H4 (cell line): ENCODE measurements at places on chromosomes 11 and 22. TPM values are rescaled to one million over a fixed set of nuclear protein-coding genes. Genes with fewer than 3 reads are reported as not detected.

DNA sequence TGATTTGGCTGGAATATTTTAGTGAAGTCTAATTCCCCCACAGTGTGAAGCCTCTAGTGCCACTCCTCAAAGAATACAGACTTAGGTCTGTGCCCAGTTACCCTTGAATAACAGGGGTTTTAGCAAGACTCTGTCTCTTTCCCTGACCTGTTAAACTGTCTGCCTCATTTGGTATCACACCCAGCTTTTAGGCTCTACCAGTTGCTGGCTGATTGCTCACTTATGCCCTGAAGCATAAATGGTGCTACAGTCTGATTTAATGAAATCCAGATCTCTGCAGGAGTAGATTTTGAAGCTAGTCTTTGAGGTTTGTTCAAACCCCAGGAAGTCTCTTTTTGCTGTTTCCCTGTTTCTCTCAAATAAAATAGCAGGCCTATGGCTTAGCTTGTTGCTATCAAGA is 45.2 kb upstream of the LIPT2 start:
- DNase-seq: no peak

GRCh38 chr11:125164422-125165110 is at the start of gene PKNOX2:
PKNOX2 (plus strand) TSS chr11:125164751; CDS start chr11:125351306, 186,555 bp downstream.
- peak; percentile 48 for DNase-seq

DNA sequence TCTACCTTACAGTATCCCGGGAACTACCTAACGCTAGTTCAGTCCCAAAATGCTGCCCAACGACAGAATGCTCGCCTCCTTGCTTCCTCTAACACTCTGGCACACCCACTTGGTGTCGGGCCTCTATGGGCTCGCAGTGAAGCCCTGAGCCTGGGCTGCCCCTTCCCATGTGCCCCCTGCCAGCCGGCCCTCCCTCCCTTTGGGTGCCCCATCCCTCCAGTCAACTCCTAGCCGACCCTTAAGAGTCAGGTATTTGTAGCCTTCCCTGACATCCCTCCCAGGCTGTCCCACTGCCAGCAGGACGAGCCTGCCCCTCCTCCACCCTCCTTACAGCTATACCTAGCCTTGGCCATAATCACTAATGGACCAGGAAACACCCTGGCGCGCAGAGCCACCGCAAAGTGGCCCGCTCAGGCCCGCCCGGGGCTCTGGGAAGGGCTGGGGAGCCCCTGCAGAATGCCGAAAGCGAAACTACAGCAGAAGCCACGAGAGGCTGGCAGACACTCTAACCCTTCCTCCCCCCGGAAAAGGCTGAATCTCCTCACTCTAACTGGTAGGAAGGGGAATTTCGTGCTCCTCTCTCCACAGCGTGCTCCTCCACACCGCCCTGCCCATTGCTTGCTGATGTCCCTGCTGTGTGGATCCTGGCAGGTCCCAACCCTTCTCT is 8.2 kb downstream of the CBX7 start:
- DNase-seq: peak; percentile 66

GRCh38 chr11:19800162-19800561 is 87.5 kb downstream of the NAV2 start:
- no peak for DNase-seq

DNA sequence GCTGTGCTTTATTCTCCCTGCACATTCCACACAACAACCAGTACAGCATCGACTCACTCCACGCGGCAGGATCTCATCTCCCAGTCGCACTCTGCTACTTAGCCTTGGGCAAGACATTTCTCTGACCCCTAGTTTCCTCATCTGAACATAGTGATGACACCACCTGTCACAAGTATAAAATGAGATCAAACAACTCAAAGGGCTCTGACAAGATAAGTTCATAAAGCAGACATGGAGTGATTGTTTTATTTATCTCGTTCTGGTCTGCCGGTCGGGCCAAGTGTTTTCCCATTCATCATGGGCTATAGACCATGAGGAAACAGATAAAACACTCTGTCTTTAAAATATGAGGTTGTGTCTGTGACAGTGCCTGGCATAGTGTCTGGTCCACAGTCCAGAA is 35.0 kb downstream of the DSCAML1 start:
- no peak for DNase-seq

- DNase-seq: no peak
These were observed 23.3 kb upstream of the POU2AF1 start for GRCh38 chr11:111402411-111402810.

DNA sequence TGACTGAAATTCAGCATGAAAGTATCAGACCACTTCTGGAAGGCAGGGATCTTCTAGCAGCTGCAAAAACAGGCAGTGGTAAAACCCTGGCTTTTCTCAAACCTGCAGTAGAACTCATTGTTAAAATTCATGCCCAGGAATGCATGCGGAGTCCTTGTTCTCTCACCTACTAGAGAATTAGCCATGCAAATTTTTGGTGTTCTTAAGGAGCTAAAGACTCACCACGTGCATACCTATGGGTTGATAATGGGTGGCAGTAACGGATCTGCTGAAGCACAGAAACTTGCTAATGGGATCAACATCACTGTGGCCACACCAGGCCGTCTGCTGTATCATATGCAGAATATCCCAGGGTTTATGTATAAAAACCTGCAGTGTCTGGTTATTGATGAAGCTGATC is 19.1 kb downstream of the ZBTB44 start:
- no peak for DNase-seq

- peak; percentile 82 for DNase-seq
These were observed 53.4 kb downstream of the SCGB1A1 start for GRCh38 chr11:62472063-62472884.

DNA sequence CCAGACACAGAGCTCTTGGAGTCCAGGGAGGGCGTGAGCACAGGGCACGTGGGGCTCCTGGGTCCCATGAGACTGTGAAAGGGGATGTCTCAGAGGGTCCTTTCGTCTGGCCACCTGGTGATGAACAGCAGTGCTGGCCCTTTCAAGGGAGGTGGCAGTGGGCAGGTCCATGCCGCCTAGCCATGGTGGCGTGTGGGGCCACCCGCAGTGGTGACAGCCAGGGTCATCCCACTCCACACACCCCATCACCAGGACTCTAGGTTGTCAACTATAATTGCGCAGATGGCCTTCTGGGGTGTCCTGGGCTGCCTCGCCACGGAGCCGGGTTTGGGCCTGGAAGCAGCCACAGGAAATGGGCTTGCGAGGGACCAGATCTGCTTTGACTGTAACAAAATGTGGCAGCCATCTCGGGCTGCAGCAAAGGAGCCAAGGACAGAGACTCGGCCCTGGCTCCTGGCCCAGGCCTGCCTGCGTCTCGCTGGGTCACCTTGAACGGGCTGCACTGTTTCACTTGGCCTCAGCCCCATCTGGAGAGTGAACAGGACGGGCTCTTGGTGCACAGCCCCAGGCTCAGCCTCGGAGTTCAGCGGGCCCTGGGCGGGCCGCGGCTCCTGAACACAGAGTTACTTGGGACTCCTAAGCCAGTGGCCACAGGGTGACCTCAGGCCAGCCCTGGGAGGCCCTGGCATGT is 1350.5 kb downstream of the BRD1 start:
- DNase-seq: no peak

DNA sequence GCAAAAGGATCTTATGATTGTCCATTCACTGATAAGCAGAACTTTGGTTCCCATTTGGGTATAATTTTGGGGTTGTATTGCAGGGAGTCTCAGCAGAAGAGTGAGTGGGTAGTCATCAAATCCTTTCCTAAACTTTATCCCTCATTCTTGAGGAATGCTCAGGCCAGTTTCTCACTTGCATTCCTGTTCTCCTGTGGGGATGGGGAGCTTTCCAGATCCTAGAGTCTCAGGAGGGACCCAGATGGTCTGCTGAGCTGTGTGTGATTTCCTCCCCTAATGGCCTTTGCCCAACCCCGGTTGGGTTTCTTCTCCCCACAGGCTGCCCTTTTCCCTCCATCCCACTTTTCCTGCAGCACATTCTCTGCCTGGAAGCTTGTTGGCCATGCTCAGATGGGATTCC is 79.9 kb downstream of the MIAT start:
- no peak for DNase-seq

DNA sequence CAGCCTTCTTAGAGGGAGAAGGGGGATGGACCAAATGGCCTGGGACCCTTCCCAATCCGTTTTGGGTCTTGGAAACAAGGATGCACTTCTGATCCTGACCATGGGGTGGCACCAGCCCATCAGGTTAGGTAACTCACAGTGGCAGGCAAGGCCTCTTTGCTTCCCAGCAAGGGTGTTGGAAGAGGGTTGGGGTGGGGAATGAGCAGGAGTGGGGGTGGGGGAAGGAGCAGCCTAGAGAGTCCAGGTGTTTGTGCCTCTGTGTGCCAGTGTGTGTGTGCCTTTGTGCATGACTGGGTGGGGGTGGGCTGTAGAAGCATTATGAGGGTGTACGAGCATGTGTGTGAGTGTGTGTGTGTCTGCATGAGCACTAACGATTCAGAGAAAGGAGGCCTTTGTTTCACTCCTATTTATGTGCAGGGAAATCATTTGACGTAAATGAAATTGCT is 213.1 kb downstream of the INSC start:
- DNase-seq: peak; percentile 58

DNA sequence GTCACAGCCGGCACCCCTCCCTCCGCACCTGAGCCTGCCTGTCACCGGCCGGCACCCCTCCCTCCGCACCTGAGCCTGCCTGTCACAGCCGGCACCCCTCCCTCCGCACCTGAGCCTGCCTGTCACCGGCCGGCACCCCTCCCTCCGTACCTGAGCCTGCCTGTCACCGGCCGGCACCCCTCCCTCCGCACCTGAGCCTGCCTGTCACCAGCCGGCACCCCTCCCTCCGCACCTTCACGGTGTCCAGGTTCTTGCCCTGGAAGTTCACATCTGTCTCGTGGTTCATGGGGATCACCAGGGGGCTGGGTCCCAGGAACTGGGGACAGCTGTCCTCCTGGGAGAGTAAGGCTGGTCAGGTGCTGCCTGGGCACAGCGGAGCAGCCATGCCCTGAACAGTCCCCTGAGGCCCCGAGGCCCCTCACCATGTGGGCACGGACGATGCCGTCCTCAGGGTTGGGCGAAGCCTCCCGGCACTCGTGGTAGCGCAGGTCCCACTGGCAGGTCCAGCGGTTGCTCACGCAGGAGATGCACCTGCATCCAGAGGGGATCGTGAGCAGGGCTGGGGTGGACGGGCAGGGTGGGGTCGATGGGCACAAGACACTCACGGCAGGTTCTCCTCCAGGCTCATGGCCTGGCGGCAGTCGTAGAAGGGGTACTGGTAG is 15.5 kb upstream of the MAPK11 start:
- DNase-seq: no peak

- no peak for DNase-seq
These were observed 77.9 kb downstream of the PIWIL3 start for GRCh38 chr22:24696551-24697001.

DNA sequence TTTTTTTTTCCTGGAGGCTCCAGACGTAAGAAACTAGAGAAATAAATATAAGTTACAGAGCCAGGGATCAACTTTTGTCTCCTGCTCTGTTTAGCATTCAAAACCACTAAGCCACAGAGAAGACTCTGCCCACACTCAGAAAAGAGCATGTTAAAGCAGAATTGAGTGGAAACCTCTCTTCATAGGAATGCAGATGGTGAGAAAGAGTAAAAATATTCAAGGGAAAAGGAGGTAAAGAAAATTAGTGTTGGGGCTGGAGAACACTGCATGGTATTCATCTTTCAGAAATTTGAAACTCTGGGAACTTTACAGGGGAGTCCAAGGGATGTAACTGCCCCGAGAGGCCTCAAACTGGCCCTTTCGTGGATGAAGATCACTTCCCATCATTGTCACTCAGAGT is 65.1 kb downstream of the CLMP start:
- DNase-seq: peak; percentile 22

DNA sequence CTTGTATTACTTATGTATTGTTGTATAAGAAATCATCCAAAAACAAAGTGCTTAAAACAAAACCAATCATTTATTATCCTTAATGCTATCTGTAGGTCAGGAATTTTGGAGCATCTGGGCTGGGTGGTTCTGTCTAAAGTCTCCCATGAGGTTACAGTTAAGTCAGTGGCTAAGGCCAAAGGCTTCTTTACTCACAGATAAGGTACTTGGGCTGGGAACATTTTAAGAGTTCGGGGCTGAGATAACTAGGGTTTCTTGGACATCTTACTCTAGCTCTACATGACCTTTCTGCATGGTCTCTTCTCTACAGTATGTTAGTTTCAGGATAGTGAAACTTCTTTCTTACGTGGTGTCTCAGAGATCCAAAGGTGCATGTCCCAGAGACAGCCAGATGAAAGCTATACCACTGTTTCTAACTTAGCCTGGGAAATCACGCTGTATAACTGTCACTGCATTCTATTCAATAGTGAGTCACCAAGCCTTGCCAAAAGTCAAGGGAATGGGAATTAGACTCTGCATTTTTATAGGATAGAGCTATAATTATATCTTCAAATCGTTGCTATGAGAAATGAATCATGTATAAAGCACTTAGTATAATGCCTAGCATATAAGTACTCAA is 29.6 kb downstream of the SOX6 start:
- no peak for DNase-seq

GRCh38 chr11:59556115-59556916 is 45.0 kb downstream of the OR4D9 start:
- DNase-seq: peak; percentile 83

GRCh38 chr22:48257685-48258055 is 1495.2 kb downstream of the TBC1D22A start:
- DNase-seq: no peak

- no peak for DNase-seq
These were observed 1515.6 kb downstream of the TBC1D22A start for GRCh38 chr22:48277868-48278581.

DNA sequence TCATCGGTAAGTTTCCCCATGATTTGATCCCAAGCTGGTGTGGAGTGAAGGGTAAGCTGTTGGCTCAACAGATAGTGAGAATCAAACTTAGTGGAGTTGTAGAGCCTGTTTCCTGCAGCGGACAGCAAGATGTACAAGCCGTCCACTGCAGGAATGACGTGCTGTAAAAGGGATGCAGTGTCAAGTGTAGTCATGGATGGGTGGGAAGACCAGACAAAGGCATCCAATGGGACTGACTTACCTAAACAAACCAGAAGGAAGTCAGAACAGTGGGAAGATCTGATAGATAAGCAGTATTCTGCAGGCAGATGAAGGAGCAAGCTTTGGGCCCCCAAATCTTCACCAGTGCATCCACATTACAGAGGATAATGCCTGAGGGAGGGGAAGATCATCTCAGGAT is 8.8 kb downstream of the ZBTB16 start:
- DNase-seq: no peak

DNA sequence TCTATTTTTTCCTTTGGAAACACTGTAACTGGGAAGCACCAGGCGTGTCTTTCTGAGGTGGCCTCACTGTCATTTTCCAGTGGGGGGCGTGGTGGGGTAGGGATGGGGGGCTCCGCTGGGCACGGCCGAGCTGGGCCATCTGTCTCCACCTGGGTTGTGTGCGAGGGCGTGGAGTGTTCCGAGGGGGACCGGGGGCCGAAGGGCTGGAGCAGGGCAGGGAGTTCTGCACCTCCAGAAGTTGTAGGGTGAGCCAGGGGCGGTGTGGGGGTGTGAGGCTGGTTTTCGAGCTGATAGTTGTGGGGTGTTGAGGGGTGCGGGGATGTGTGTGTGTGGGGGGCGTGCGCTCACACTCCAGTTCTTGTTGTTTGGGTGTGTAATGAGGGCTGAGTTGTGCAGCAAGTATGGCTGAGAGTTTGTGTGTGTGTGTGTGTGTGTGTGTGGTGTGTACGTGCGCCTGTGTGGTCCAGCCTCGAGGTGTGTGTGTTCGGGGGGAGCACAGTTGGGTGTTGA is 10.8 kb downstream of the YPEL4 start:
- DNase-seq: no peak

GRCh38 chr22:49765951-49766350 is 61.7 kb downstream of the BRD1 start:
- DNase-seq: no peak

INSC gene
- 0.23 TPM in 1 of 2 replicates, not detected in the other for total RNA-seq

SLC17A6 gene
- 0.02 TPM in 1 of 2 replicates, not detected in the other for total RNA-seq

SAA4 gene
- not detected in 2 replicates for total RNA-seq

RELT gene
- total RNA-seq: 2.1 and 2.2 TPM in 2 replicates

APOA4 gene
- not detected in 2 replicates for total RNA-seq

GAS2L1 gene
- total RNA-seq: 3.9 and 4.0 TPM in 2 replicates

KCNJ11 gene
- 0.12 TPM in 1 of 2 replicates, not detected in the other for total RNA-seq

LGALS1 gene
- total RNA-seq: 1,239 and 1,549 TPM in 2 replicates

NCF4 gene
- total RNA-seq: not detected in 2 replicates
